ENCODE measurements at places on chromosomes 5 and 9. TPM values are rescaled to one million over a fixed set of nuclear protein-coding genes. Genes with fewer than 3 reads are reported as not detected.
A peak's percentile ranks its signal among the peaks of the same experiment; 100 is the strongest.

Gene SCGB3A2
- 0.51 TPM for total RNA-seq

DNA sequence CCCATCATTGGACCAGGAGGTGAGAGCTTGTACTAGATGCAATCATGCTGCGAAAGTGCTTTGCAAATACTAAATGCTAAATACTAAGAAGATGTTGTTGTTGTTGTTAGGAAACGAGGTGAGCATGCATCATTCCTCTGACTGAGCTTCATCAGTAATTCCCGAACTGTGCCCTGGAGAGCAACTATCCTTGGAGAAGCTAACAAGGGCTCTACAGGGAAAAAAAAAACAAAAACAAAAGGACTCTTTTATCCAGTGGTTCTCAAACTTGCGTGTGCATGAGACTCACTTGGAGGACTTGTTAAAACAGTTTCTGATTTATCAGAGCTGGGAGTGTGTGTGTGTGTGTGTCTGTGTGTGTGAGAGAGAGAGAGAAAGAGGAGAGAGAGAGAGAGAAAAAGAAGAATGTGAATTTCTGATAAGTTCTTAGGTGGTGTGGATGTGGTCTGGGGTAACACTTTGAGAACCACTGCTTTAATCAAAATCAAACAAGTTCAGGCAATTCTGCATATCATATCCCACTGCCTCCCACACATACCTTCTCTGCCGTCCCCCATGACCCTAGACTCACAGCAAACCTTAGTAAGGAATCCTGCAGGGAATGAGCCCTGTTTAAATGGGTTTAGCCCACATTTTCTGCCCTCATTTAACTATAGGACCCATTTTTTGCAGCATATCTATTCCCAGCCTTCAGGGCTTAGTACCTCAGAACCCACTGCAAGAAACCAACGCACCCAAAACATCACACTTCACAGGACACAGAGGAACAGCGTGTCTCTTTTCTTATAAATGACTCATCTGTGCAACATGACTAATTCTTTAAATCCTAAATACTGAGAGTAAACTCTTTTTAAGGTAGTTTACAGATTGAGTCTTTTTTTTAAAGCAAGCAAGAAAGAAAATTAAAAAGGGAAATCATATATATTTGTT is 48.9 kb downstream of the PDE6A start:
- DNase-seq = peak; percentile 59

GRCh38 chr5:160665460-160665859 is 186.6 kb downstream of the ATP10B start:
- DNase-seq = no peak

- peak; percentile 66 for DNase-seq
These were observed 2.4 kb downstream of the BBLN start for GRCh38 chr9:128162215-128163026.

DNA sequence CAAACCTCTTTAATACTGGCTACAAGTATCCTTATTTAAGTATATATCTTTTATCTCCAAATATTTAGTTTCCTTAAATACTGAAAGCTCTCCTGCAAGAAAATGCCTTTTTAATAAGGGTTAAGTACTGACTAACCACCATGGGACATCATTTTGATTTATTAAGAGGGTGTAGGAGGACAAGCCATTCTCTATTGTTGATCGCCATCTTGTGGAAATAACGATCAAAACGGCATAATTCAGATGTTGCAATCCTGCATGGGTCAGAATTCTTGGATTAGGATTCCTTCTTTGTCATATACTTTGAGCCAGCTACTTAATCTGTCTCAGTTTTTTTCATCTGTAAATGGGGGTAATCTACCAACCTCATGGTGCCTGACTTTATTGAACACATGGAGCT is 28.7 kb upstream of the C5orf46 start:
- peak; percentile 96 for DNase-seq

Gene KIF4B
- not detected for total RNA-seq

DNA sequence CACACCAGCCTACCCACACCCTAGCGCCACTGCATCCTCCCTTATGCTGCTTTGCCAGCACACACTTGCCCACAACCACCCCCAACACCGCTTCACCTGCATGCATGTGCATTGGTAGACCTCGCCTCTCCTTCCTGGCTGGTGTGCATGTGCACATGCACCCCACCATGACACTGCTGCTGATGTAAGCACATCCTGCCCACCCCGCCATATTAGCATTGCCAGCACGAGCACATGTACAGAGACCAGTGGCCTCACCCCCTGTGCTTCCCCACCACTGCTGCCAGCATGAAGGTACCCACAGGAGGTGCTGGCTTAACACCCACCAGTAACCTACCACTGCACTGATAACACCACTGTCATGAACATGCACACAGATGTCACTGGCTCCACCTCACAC is 218.2 kb downstream of the SLCO4C1 start:
- DNase-seq = no peak
